Left forelimb (tissue), 1 donor: ENCODE measurements at places on chromosomes 7 and 10.
A peak's percentile ranks its signal among the peaks of the same experiment; 100 is the strongest.

GRCh38 chr10:71649631-71650030, 69.9 kb downstream of the C10orf105 start:
- no peak for DNase-seq

- no peak for DNase-seq
Observed at GRCh38 chr10:110404825-110405224, 92.9 kb upstream of the DUSP5 start.

- DNase-seq = no peak
Observed at GRCh38 chr7:100588438-100588837, 2.3 kb downstream of the FBXO24 start.

- no peak for DNase-seq
Observed at GRCh38 chr10:49750546-49750945, 11.6 kb downstream of the OGDHL start.

DNA sequence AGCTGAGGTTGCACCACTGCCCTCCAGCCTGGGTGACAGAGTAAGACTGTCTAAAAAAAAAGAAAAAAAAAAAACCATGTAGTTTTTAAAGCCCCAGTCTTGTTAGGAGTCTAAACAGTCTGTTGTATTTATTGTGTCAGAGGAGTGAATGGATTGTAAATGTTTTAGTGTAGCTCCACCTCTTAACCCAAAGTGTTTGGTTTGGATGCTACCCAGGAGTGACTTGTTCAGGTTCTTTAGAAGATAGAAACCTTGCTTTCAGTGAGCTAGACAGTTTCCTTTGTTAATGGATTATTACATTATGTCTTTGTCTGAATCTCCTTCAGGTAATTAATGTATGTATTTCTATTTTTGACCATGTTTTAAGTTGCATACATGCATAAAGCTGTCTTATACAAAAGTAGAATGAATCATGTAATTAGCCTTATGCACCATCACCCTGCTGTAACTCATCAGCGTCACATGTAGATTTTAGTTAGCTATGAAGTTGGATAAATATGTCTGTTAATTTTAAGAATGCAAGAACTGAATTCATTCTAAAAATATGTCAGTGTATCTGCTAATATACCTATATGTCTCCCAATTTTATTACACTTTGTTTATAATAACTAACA, 97.7 kb downstream of the TAF3 start:
- DNase-seq = no peak

DNA sequence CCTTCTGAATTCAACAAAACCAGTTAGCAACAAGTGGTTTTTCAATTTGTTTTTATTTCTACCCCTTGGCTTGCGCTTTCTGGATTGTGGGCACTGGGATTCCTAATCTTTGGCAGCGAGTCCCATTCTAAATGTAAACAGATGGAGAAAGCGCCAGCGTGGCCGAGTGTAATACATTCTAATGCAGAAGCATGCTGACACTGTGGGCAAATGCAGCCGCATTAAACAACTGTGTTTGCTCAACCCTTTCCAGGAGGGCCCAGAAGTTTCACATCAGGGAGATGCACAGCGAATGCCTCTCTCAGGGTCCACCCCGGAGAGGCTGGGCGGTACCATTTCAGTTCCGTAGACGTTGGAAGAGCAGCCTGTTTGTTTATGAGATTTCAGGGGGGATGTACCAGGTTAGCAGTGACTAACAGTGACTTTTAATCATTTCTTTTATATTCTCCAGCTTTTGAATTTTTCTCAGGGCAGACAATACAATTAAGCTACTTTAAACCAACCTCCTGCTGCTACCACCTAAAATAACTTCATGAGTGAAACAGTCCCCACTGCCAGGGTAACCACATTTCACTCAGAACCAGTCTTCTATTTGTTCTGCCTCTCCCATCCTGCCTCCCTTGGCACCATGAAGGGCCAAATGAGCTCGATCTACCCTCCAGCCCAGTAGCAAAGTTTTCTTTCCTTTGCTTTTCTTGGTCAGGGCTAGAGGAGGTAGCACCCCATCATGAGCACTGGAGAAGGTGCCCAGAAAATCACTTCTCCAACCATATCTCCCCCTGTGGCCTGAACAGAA, 164.2 kb upstream of the ITGB1 start:
- no peak for DNase-seq

GRCh38 chr10:30088178-30088577, 28.8 kb upstream of the JCAD start:
- DNase-seq = no peak

DNA sequence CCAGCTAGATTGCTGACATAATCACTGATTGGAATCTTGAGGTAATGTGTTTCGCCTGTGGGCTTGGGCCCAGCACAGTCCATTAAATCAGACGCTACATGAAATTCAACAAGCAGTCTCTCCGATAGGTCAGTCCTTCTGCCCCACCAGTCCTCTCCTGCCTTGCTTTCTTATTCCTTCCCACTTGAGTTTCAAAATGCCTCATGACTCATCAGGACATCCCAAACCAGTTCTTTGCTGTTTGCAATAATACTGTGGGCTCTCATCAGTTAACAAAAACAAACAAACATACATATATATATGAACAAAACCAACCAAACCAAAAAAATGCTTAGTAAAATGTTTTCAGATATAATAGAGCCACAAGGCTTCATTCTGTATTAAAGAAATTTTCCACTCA, 599.0 kb downstream of the SORCS1 start:
- DNase-seq = no peak

DNA sequence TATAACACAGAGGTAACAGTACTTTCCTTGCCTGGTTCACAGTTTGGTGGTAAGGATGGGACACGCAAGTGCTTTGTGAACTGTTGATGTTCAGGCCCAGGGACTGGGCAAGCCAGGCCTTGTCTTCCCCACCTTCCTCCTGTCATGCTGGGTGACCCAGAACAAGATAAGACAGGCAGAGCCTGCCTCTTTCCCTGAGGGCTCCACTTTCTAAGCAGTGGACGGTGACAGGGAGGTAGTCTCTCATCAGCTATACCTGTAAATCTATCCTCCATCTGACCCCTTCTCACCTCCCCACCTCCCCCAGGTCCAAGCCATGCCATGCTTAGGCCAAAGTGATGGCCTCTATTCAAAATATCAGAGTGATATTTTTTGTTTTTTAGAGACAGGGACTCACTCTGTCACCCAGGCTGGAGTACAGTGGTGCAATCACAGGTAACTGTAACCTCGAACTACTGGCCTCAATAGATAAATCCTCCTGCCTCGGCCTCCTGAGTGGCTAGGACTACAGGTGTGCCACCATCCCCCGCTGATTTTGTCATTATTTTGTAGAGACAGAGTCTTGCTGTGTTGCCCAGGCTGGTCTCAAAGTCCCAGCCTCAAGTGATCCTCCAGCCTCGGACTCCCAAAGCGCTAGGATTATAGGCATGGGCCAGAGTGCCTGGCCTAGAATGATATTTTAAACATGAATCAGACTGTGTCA, 42.8 kb downstream of the PDLIM1 start:
- no peak for DNase-seq

- no peak for DNase-seq
Observed at GRCh38 chr7:121269798-121270197, 59.0 kb upstream of the WNT16 start.

DNA sequence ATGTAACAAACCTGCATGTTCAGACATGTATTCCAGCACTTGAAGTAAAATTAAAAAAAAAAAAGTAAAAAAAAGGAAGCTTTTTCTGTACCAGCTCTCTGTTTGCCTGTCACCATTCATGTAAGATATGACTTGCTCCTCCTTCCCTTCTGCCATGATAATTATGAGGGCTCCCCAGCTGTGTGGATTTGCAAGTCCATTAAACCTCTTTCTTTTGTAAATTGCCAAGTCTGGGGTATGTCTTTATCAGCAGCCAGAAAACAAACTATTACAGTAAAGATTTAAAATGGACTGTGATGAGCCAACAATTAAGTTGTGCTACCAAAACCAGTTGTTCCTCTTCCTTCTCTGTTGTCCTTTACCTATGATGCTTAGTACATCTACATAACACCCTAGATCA, 619.6 kb downstream of the ARL4A start:
- DNase-seq = no peak

- DNase-seq = no peak
Observed at GRCh38 chr10:93143281-93143680, 69.6 kb downstream of the CYP26A1 start.

- no peak for DNase-seq
Observed at GRCh38 chr7:78443811-78444210, 645.2 kb downstream of the PHTF2 start.

DNA sequence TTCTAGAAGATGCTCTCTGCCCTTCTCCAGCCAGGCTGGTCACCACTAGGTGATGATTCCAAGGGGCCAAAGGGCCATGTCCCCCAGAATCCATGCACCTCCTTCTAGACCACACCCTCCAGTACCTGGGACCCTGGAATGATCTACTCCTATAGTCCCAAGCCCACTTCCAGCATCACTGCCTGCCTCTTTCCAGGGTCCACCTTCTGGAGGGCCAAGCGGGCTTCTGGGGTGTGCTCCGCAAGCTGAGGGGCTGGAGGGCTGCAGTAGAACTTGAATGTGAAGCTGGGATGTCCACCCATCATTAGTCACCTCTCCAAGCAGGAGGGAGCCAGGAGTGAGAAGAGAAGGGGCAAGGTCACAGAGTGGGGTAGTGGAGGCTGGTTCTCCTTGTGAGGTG, 234.4 kb upstream of the MYO3A start:
- DNase-seq = no peak

DNA sequence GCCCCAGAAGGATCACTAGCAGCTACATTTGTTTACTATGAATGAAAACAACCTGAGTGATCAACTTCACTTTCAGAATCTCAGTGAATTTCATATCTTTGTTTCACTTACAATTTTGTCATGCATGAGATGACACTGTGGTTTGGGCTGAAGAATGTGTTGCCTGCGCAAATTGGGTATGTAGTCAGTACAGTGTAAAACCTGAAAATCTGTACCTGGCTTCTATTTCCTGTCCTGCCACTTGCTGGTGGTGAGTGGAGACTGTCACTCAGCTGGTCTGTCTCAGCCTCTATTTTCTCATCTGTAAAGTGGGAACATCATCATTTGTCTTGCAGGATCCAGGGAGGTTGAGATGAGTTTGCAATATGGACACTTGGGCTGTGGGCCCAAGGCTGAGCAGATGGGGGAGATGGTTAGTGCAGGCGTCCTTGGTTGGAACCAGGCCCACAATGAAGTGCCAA, 118.0 kb downstream of the WDFY4 start:
- DNase-seq = no peak

GRCh38 chr10:31972519-31973041, 43.9 kb upstream of the ARHGAP12 start:
- no peak for DNase-seq

- DNase-seq = no peak
Observed at GRCh38 chr7:132377015-132377414, 199.3 kb downstream of the PLXNA4 start.

GRCh38 chr10:133462512-133463305, 9.0 kb downstream of the SCART1 start:
- no peak for DNase-seq

DNA sequence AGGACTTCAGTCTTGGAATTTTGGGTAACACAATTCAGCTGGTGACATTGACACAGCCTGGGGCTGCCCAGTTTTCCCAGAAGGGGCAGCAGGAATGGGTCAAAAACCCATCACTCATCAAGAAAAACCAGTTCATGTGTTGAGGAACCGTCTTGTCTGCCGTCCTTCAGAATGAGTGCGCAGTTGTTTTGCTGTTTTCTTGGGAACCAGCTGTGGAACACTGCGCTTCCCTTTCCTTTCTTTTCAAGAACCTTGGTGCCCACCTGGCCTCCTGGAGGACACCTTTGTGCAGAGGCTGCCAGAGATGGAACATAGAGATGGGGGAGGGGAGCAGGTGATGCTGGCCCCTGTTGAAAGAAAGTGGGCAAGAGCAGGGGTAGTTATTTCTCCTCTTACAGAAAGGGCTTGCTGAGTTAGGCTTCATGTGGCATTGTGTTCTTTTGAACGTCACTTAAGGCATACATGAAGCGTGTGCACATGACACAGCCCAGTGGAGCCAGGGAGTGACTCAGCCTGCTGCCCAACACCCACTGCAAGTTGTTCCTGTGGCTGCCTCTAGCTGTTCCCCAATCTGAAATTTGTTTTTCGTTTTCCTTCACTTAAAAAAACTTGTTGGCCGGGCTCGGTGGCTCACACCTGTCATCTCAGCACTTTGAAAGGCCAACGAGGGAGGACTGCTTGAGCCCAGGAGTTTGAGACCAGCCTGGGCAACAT, 87.4 kb upstream of the TNS3 start:
- no peak for DNase-seq

GRCh38 chr7:43584195-43584586, 1.3 kb downstream of the STK17A start:
- no peak for DNase-seq

GRCh38 chr10:97816609-97817008, 33.0 kb upstream of the GOLGA7B start:
- no peak for DNase-seq

DNA sequence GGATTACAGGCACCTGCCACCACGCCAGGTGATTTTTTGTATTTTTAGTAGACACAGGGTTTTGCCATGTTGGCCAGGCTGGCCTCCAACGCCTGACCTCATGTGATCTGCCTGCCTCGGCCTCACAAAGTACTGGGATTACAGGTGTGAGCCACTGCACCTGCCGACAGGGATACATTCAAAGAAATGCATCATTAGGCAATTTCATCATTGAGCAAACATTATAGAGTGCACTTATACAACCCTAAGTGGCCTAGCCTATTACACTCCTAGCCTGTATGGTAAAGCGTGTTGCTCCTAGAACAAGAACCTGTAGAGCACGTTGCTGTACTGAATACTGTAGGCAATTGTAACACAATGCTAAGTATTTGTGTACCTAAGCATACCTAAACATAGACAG, 350.3 kb downstream of the GALNT17 start:
- no peak for DNase-seq

DNA sequence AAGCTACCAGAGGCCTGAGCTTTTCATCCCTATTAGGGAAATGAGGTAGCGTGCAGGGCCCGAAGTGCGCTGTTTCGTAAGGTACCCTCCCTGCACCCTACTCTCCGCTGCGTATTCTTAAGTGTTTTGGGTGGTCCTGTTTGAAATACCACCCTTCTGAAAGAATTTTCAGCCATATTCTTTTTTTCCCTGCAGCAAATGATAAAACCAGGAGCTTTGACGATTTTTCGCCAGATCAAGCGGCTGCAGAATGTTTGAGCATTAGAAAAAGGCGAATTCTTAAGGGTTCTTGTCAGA, 1.2 kb downstream of the RSBN1L start:
- no peak for DNase-seq

DNA sequence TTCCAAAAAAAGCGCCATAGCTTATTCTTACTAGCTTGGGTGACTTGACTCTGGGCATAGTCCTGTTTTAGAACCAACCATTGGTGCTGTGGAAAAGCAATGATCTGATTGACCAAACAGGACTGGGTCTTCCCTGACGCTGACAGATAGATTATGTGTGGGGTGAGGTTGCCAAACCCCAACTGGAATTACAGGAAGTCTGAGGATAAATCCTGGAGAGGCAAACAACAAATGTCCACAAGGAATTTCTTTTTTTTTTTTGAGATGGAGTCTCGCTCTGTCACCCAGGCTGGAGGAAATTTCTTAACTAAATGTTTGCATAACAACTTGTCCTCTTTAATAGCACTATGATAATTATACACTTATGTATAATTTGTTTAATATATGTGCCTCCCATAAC, 19.2 kb downstream of the GCC1 start:
- no peak for DNase-seq

- peak; percentile 66 for DNase-seq
Observed at GRCh38 chr10:47340608-47341170, 7.5 kb upstream of the RBP3 start.
